ENCODE measurements at places on chromosomes 4 and X. TPM values are rescaled to one million over a fixed set of nuclear protein-coding genes. Genes with fewer than 3 reads are reported as not detected.

- H3K4me1 ChIP-seq, result peaks cover 20% of the 10 kb centered on the region
- DNase-seq, result no peak
Measured at GRCh38 chrX:21944136-21944615, 3.7 kb downstream of the SMS start.

- peaks cover 4% of the 10 kb centered on the region for H3K4me1 ChIP-seq
- no peak for DNase-seq
- no peak overlapping the region for H3K27ac ChIP-seq
- H3K36me3 ChIP-seq, result peaks cover 22% of the 10 kb centered on the region
- H3K27me3 ChIP-seq, result peaks cover 3% of the 10 kb centered on the region
Measured at GRCh38 chrX:135346975-135347374, 37.7 kb downstream of the ETDC start.

CXCL8 gene
- 4.0 TPM for total RNA-seq

GRCh38 chr4:76993787-76994641, 44.5 kb downstream of the SEPTIN11 start:
- H3K27ac ChIP-seq, result peak overlapping the region; percentile 93
- DNase-seq, result peak; percentile 89
- no peak overlapping the region for H3K4me3 ChIP-seq
- no peaks in the 10 kb centered on the region for H3K27me3 ChIP-seq
- H3K4me1 ChIP-seq, result peaks cover 29% of the 10 kb centered on the region

GUCY1A1 gene
- 16.4 TPM for total RNA-seq

DNA sequence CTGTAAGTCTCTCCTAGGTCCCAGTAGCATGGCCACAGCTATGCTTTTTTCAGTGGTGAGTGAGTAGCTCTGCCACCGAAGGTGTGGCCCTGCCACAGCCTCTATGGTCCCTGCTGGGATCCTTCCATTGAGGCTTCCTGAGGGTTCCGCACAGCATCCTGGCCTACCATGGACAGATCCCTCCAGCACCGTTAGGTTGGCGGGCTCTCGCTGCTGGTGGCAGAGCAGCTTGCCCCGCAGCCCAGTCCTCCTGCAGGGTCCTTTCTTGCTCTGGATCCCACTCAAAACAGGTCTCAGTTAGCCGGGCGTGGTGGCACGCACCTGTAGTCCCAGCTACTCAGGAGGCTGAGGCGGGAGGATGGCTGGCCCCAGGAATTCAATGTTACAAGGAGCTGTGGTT, 2.4 kb upstream of the PDZD4 start:
- no peak overlapping the region for H3K27ac ChIP-seq
- H3K36me3 ChIP-seq, result no peaks in the 10 kb centered on the region
- H3K4me1 ChIP-seq, result peaks cover 9% of the 10 kb centered on the region
- no peak overlapping the region for H3K4me3 ChIP-seq
- H3K27me3 ChIP-seq, result peaks cover 68% of the 10 kb centered on the region
- no peak for DNase-seq

- no peak overlapping the region for H3K27ac ChIP-seq
- peak; percentile 49 for DNase-seq
- H3K36me3 ChIP-seq, result no peaks in the 10 kb centered on the region
- H3K4me1 ChIP-seq, result no peaks in the 10 kb centered on the region
- no peak overlapping the region for H3K4me3 ChIP-seq
Measured at GRCh38 chr4:155307731-155308277, 69.0 kb downstream of the MAP9 start.

XAGE1A gene
- not detected for total RNA-seq

HERC3 gene
- total RNA-seq, result 9.1 TPM

- no peak for DNase-seq
- H3K27me3 ChIP-seq, result peaks cover 25% of the 10 kb centered on the region
- H3K4me3 ChIP-seq, result no peak overlapping the region
- no peaks in the 10 kb centered on the region for H3K4me1 ChIP-seq
- H3K36me3 ChIP-seq, result no peaks in the 10 kb centered on the region
- no peak overlapping the region for H3K27ac ChIP-seq
Measured at GRCh38 chrX:136467303-136467702, 20.4 kb upstream of the BRS3 start.

- H3K36me3 ChIP-seq, result no peaks in the 10 kb centered on the region
- H3K27ac ChIP-seq, result no peak overlapping the region
- H3K4me1 ChIP-seq, result no peaks in the 10 kb centered on the region
- no peaks in the 10 kb centered on the region for H3K27me3 ChIP-seq
- DNase-seq, result no peak
Measured at GRCh38 chr4:118879409-118879808, 9.2 kb upstream of the SYNPO2 start.

DNA sequence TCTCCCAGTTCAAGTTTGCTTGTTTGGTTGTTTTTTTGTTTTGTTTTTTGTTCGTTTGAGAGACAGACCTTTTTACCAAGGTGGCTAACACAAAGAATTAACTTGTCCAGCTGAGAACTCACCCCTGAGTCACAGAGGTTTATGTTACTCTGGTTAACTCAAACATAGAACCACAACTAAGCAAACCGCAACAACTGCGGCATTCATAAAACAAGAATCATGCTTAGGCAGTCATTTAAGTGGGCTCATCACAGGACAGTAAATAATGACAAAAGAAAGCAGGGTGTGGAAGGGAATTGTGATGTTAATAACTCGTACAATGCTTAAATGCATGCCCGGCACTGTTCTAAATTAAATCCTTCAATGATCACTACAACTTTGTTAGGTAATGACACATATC, 24.7 kb upstream of the IL13RA1 start:
- H3K36me3 ChIP-seq, result no peaks in the 10 kb centered on the region
- no peak for DNase-seq
- no peaks in the 10 kb centered on the region for H3K27me3 ChIP-seq
- no peaks in the 10 kb centered on the region for H3K4me1 ChIP-seq
- H3K27ac ChIP-seq, result no peak overlapping the region

- H3K4me1 ChIP-seq, result no peaks in the 10 kb centered on the region
- H3K27me3 ChIP-seq, result peaks cover 2% of the 10 kb centered on the region
- H3K27ac ChIP-seq, result no peak overlapping the region
- no peaks in the 10 kb centered on the region for H3K36me3 ChIP-seq
- no peak overlapping the region for H3K4me3 ChIP-seq
Measured at GRCh38 chrX:109187473-109188168, 294.3 kb downstream of the GUCY2F start.

DNA sequence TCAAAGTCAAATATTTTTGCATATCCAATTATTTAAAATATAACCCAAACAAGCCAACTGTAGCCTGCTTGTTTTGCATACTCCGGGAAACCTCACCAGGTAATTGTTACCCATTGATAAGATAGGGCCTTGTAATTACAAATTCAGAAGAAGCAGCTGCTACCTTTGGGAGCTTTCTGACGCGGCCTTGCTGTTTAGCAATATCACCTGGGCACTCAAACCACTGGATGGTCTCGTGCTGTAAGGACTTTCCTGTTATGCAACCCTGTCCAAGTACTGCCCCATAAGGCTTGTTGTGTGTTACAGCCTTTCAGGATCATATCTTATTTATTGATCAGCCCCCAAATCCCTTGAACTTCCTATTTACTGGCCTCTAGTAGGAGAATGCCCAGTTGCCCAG, 52.1 kb downstream of the HS3ST1 start:
- no peak overlapping the region for H3K4me3 ChIP-seq
- H3K27me3 ChIP-seq, result no peaks in the 10 kb centered on the region
- no peak overlapping the region for H3K27ac ChIP-seq
- no peak for DNase-seq

GRCh38 chr4:72094059-72094797, 62.4 kb downstream of the NPFFR2 start:
- H3K27me3 ChIP-seq, result no peaks in the 10 kb centered on the region
- H3K36me3 ChIP-seq, result no peaks in the 10 kb centered on the region
- H3K4me1 ChIP-seq, result no peaks in the 10 kb centered on the region
- DNase-seq, result peak; percentile 4
- no peak overlapping the region for H3K4me3 ChIP-seq

FRG2 gene
- not detected for total RNA-seq

DNA sequence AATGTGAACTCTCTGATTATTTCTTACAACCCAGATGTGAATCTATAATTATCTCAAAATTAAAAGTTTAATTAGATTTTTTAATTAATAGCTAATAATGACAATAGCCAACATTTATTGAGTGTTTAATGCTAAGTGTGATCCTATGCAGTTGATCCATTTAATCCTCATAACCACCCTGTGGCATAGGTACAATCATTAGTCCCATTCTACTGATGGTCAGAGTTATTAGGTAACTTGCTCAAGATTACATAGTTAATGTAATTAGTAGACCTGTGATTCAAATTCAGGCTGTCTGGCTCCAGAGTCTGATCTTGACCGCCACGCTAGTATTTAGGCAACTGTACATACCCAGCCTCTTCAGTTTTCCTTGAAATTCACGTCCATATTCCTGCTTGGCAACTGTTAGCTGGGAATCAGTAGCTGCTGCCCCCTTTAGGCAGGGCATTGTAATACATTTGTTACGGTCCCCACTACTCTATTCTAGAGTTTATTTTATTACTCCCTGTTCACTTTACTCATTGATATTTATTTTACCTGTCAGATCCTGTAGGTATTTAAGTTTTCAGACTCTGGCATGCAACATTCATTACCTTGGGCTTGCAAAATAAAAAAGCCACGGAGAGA, 20.6 kb upstream of the TEC start:
- no peaks in the 10 kb centered on the region for H3K36me3 ChIP-seq
- DNase-seq, result no peak
- H3K4me1 ChIP-seq, result no peaks in the 10 kb centered on the region
- H3K27ac ChIP-seq, result no peak overlapping the region
- no peaks in the 10 kb centered on the region for H3K27me3 ChIP-seq

ARSJ gene
- 4.3 TPM for total RNA-seq

MAPK10 gene
- 1.9 TPM for total RNA-seq

All from muscle of leg (tissue), 16 donors.